Retina (tissue), 1 donor: ENCODE measurements at places on chromosomes 5 and 9.

DNA sequence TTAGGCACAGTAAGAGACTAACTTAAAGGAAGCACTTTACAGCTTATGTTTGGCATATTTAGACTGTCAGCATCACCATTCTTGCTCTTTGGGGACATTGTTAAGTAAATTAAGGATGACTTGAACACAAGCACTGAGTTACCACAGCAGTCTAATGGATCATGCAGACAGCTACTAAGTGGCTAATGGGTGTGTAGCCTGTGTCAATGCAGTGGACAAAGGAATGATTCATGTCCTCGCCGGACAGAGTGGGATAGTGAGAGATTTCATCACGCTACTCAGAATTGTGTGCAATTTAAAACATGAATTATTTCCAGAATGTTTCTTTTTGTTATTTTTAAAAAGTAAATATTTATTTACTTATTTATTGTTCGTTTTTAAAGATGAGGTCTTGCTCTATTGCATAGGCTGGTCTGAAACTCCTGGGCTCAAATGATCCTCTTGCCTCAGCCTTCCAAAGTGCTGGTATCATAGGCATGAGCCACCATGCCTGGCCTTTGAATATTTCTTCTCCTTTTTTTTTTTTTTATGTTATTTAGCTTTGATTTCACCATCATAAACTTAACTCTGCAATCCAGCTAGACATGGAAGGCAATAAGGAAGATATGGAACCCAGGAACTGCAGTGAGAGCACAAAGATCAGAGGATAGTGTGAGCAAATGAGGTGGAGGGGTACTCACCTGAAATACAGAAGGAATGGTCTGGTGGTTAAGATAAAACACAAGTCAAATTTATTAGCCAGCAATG, 53.0 kb upstream of the KLF4 start:
- no peak for DNase-seq

DNA sequence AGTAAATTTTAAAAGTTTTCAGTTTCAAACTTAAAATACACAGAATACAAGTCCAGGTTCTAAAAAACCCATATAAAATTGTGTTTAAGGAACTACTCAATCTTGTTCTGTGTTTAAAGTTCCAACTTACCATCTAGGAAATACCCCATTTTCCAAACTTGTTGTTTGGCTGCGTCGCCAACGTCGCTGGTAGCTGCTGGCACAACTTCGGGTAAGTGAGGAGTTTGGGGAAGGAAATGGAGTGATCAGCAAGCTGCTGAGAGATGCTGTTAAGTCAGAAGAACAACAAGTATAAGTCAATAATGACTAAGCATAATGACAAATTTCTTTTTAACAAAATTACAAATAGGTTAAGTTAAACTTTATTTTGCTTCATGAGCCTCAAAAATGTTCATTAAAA, 71.3 kb upstream of the RAPGEF6 start:
- no peak for DNase-seq

- DNase-seq = no peak
Measured at GRCh38 chr9:93093877-93094657, 1.9 kb upstream of the CARD19 start.

DNA sequence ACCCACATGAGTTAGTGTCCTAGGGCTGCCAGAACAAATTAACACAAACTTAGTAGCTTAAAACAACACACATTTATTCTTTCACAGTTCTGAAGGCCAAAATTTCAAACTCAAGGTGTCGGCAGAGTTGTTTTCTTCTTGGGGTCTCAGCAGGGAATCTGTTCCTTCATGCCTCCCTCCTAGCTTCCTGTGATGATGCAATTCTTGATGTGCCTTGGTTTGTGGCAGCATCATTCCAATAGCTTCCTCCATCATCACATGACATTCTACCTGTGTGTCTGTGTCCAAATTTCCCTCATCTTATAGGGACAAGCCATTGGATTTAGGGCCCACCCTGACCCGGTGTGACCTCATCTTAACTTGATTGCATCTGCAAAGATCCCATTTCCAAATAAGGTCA, 12.2 kb upstream of the SLC25A48 start:
- no peak for DNase-seq

GRCh38 chr9:79346350-79347020, 225.3 kb upstream of the TLE4 start:
- no peak for DNase-seq

- DNase-seq = peak; percentile 98
Measured at GRCh38 chr5:181260720-181261319, at the start of gene TRIM52. Gene TRIM52 (minus strand): TSS chr5:181261143. CDS start chr5:181260813, 330 bp downstream.

GRCh38 chr5:171314728-171315385, 5.8 kb downstream of the TLX3 start:
- DNase-seq = peak; percentile 69

DNA sequence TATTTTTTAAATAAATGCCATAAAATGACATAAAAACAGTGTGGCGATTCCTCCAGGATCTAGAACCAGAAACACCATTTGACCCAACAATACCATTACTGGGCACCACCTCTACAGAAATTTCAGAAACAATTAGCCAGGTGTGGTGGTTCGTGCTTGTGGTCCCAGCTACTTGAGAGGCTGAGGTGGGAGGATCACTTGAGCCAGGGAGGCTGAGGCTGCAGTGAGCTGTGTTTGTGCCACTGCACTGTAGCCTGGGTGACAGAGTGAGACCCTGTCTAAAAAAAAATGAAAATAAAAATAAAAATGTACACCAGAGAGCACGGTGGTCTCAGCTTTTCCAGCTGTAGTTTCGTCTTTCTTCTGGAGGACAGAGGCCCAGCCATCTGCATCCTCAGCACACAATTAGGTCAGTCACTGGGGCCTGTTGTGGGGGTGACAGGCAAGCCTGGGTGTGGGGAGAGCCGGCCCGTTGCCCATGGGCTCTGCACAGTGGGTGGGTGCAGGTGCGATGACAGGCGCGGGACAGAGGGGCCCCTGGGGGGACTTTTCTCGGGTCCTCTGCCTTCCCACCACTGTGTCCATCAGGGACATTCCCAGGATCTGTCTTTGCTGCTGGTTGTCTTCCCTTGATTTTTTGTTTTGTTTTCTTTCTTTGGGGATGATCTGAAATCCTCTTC, 9.8 kb downstream of the COL5A1 start:
- DNase-seq = no peak

GRCh38 chr5:93273176-93273575, 307.8 kb downstream of the NR2F1-AS1 start:
- DNase-seq = no peak

DNA sequence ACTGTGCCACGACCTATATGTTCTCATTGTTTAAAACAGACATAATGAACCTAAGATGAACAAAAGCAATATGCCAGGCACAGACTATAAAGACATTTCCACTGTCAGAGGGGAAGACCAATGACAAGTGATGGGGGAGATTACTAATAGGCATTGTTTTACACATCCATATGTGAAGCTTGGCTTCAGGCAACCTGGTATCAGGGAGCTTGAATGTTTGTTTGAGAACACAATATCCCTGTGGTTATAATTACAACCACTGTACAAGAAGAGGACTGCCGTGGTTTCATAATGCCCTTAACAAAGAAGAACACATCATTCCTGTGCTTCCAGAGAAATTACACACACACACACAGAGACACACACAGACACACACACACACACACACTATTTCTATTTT, 385.7 kb downstream of the BNC2 start:
- DNase-seq = no peak
